ENCODE measurements at places on chromosomes 2 and 18. TPM values are rescaled to one million over a fixed set of nuclear protein-coding genes. Genes with fewer than 3 reads are reported as not detected.

DNA sequence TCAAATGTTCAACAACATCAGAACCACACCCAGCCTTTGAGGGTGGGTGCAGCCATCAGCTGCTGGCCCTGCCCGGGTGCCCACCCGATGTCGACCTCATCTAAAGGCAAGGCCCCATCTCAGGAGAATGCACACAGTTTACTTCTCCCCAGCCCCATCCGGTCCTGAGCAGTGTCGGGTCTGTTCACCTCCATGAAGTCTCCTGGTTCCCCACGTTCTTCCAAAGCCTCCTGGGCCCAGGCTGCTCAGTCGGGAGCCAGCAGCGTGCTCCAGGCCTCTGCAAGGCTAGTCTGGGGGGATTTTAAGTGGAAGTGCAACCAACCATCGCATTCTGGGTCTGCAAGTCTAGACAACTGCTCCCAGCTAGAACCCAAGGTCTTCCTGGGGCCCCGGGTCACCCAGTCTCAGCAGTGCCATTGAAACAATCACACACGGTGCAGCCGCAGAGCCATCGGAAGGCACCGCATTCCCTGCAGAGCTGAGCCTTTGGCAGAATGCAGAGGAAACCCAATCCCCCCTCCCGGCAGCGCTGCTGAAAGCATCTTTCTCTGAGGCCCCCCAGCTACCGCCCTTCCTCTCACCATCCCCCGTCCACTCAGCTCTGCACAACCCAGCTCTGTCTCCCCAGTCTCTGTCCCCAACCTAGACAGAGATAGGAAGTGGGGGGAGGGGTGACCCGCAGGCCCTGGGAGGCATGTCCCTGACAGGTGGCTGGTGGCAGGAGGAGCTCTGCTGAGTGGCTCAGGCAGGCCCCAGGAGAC is 8.5 kb downstream of the ESPNL start:
- peak; percentile 94 for DNase-seq

GRCh38 chr18:63320975-63321265 is 1.4 kb upstream of the BCL2 start:
- no peak for DNase-seq

DNA sequence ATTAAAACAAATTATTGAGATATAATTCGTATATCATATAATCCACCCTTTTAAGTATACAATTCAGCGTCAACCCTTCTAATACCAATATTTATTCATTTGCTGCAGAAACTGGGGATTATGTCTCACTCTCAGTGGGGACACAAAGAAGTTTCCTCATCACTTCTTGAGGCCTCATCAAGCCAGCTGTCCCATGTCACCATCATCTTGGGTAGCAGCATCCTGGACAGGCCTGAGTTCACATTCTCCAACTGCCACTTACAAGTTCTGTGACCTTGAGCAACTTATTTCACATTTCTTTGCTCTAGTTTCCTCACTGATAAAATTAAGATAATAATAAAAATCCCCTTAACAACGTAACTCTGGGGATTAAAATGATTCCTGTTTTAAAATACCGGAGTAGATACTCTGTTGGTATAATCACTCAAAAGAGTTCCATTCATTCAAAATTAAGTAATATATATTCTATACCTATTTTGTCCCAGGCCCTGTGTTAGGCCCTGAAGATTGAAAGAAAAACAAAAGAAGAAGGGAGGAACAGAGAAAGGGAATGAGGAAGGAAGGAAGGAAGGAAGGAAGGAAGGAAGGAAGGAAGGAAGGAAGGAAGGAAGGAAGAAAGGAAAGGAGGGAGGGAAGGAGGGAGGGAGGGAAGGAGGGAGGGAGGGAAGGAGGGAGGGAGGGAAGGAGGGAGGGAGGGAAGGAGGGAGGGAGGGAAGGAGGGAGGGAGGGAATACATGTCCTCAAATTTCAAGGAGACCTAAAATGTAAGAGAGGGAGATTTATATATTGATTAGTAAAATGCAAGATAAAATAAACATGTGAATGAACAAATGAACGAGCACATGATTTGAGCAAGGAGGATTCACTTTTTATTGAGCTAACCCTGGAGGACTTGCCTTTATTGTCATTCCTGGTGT is 42.4 kb downstream of the NCKAP5 start:
- DNase-seq: no peak

- no peak for DNase-seq
Measured at GRCh38 chr2:53234548-53234903, 533.1 kb upstream of the CHAC2 start.

GRCh38 chr2:176138923-176139660 is 9.6 kb downstream of the HOXD8 start:
- DNase-seq: no peak

DSC1 gene
- total RNA-seq: not detected

SERPINB10 gene
- not detected for total RNA-seq
